Stimulated activated CD8-positive, alpha-beta memory T cell treated with anti-CD3 and anti-CD28 coated beads, Interleukin-12 subunit alpha, Interleukin-12 subunit beta, amount 100 ng/mL, for 4 hours (primary cell): ENCODE measurements at places on chromosomes 4 and X.

GRCh38 chrX:43618366-43619205, 37.5 kb upstream of the MAOA start:
- no peak for DNase-seq

- DNase-seq = no peak
These were observed 87.7 kb upstream of the MAP3K15 start for GRCh38 chrX:19602866-19603622.

DNA sequence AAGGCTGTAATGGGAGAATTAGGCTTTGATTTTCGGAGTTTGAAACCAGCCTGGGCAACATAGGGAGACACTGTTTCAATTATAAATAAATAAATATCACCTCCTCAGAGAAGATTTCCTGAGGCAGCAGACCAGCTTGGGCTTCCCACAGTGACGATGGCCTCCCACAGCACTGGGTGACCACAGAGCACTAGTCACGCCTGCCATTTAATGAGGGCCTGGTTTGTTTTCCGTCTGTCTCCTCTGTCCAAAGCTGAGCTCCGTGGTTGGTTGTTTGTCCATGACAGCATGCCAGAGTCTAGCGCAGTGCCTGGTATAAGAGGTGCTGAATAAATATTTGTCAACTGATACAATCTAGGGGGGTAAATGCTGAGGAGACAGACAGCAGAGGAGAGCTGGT, 10.4 kb upstream of the PDGFRA start:
- no peak for DNase-seq

- no peak for DNase-seq
These were observed 37.8 kb downstream of the PJA1 start for GRCh38 chrX:69127466-69127865.

GRCh38 chrX:123447506-123447905, 263.4 kb downstream of the GRIA3 start:
- no peak for DNase-seq
